Globus pallidus (tissue), 1 donor: ENCODE measurements at places on chromosomes 4 and X.

DNA sequence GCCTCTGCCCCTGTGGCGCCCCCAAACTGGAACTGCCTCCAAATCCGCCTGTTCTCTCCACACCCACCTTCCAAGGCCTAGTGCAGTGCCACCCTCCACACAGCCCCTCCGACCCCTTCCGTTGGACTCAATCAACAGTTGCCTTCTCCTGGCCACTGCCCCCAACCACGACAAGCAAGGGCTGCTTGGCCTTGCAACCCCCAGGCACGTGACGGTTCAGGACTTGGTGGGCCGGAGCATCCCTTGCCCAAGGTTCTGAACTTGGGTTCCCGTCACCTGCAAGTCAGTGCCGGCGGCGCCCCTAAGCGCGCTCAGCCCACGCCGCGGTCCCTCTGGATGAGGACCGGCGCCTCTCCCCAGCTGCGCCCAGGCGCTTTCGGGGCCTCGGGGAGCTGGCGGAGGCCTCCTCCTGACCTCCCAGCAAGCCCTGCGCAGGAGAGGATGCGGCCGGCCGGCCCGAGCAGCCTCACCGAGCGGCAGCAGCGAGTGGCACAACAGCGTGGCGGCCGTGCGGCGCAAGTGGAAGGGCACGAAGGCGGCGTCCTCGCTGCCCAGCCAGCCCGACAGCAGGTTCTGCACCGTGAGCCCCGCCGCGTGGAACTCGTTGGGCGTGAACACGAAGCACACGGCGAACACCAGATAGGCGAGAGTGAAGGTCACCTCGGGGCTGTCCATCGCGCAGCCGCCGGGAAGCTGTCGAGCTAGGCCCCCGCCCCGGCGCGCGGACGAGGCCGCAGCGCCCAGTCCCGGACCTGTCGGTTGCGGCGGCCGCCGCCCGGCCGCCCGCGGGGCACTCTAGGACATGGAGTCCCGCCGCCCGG lies 750 bp downstream of the TMEM129 start:
- peak; percentile 36 for DNase-seq

GRCh38 chr4:132488555-132488954 lies 660.5 kb upstream of the PCDH10 start:
- DNase-seq, result no peak

DNA sequence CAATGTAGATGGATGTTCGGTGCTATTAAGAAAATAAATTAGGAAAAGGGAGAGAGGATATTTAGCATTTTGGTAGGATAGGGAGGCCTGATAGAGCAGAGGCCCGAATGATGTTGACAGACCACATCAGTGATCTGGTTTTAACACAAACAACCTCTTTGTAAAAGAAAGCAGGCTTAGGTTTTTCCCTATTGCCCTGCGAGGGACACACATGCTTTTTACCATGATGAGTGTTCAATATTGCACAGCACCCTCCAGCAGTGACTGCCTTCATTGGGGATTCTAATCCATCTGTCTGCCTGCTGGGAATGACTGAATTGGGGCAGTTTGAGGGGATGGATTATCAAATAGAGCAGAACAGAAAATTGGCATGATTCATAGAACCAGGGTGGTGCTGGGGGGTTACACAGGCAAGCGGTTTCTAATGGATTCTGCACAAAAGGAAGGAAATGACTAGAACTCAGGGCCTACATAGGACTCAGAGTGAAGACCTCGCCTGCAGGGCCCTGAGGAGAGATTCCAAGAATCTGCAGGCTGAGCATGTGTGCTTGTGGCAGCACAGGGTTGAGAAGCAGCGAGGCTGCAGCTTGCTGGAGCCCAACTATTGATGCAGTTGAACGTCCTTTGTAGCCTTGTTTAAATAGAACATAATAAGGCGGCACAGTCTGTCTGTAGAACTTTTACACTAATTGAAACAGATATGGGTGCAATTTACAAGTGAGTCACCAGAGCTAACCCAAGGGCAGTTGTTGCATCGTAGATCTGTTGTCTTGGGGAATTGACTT lies 58.0 kb downstream of the RHOH start:
- peak; percentile 12 for DNase-seq

DNA sequence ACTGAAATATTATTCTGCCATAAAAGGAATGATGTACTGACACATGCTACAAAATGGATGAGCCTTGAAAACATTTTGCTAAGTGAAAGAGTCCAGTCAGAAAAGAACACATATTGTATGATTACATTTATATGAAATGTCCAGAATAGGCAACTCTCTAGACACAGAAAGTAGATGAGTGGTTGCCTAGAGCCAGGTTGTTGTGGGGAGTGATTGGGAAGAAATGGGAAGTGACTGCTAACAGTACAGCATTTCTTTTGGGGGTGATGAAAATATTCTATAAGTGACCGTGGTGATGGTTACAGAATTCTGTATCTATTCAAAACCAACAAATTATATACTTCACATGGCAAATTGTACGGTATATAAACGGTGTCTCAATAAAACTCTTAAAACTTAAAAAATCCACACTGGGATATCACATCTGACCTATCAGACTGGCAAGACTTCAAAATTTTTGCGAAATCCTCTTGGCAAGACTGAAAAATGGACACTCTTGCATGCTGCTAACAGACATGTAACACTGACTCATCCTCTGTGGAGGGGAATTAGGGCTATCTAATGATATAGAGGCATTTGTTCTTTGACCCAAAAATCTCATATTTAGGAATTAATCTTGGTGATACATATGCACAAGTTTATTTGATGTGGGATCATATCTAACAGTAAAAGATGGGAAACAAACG lies 71.8 kb downstream of the FAM13A start:
- no peak for DNase-seq

GRCh38 chr4:135777361-135777760 lies 1575.8 kb upstream of the PABPC4L start:
- no peak for DNase-seq

GRCh38 chr4:168880072-168880675 lies 129.9 kb downstream of the CBR4 start:
- no peak for DNase-seq

- DNase-seq, result no peak
These were observed 140.9 kb downstream of the BCOR start for GRCh38 chrX:39956803-39957394.
